ENCODE measurements at places on chromosomes 2 and 18.
A peak's percentile ranks its signal among the peaks of the same experiment; 100 is the strongest.

DNA sequence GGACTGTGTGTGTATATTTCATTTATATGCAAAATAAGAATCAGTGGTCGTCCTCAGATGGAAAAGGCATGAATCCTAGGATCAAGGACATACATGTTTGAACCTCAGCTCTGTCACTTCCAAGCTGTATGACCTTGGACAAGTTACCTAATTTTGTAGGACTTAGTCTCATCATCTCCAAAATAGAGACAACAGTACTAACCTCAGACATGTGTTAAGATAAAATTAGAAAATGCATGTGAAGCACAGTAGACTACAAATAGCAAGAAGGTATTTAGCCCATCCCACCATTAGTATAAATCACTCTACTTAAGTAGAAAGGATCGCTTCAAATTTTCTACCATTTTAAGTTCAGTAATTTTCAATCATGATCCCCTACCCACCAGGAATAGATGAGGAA, 309.8 kb downstream of the ZEB2 start:
- no peak for DNase-seq

DNA sequence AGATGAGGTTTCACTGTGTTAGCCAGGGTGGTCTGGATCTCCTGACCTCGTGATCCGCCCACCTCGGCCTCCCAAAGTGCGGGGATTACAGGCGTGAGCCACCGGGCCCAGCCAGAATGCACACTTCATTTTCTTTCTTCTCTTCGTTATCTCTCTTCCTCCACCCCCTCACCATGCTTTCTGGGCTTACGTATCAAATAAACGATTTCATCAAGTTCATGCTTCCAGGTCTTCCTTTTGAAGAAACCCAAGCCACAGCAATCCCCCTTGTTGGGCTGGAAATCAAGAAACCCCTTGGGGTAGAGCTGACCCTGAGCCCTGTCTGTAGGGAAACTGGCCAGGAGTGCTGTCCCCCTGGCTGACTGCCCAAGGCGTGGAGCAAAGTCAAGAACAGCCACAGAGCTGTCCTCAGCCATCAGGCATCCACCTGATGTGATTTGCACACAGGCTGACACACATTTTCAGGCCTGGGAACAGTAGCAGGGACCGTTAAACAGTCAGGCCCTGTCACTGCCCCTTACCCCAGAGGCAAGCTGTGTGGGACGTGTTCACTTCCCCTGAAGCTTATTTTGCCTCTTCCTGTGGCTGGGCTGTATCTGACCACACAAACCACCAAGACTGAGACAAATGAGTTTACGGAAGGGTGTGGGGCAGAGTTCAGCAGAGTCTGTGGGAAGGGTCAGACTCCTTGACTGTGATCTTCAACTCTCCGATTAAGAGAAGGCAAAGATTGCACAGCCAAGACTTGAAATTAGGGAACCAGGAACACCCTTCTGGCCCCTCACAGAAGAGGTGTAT, 15.1 kb upstream of the NMUR1 start:
- DNase-seq = no peak

- no peak for DNase-seq
Observed at GRCh38 chr2:106867196-106867953, 18.6 kb downstream of the ST6GAL2 start.

DNA sequence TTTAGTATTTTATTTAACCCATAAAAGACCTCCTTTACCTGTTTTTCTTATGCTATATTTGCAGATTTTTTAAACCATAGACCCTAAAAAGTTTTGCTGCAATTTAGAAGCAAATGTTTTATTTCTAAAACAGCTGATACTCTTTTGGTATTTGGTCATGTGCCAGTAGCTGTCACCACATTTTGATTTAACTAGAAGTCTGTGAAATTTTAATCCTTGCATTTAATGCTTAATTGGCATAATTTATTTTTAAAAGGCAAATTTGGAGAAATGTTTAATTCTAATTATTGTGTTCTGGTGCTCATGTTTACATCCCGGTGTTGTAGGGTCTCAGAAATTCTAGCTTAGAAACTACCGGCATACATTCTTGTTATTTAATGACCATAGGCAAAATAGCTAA, 111.8 kb downstream of the TTC27 start:
- DNase-seq = no peak

GRCh38 chr18:48730010-48730409, 191.2 kb downstream of the CTIF start:
- DNase-seq = no peak

- DNase-seq = no peak
Observed at GRCh38 chr2:57386305-57386704, 660.3 kb upstream of the VRK2 start.

- no peak for DNase-seq
Observed at GRCh38 chr2:29660201-29660600, 261.2 kb downstream of the ALK start.

- DNase-seq = no peak
Observed at GRCh38 chr2:25338401-25338800, 3.3 kb downstream of the DNMT3A start.

DNA sequence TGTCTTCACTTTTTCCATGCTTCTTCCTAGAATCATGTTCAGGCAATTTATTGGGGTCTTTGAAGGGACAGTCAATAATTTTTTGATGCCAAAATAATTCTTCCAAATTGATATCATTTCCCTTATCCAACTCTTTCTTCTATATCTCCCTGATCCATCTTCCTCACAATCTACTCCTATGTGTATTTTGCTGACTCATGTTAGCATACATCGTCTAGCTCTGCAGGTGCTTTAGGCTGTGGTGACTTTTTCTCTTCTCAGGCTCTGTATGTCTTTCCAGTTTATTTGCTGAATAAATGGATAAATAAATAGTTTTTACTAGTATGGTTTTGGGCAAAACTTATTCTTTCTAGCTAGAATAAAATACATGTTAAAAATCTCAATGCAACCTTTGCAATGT, 1650.9 kb upstream of the TMEFF2 start:
- no peak for DNase-seq

GRCh38 chr2:44560352-44560751, 198.6 kb downstream of the CAMKMT start:
- DNase-seq = no peak

- DNase-seq = no peak
Observed at GRCh38 chr2:122203523-122203922, 448.1 kb downstream of the TSN start.

DNA sequence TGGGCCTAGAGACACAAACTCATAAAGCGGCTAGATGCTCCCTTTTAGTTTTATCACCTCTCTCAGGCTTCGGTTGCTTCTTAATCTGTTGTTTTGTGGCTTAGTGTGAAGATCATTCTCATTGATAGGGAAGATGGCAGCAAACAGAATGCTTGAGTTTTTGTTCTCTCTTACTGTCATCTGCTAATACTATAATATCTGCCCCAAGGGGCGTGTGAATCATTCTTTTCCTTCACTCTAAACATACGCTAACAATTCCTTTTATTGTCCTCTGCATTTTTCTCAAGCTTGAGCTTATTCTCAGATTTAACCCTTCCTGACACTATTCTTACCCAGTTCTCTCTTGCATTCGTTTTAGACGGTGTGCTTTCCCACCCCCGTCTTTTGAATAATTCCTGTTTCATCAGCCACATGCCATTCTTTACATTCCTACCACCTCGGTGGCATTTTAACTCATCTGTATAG, 323.9 kb upstream of the NRP2 start:
- DNase-seq = no peak

GRCh38 chr2:192026059-192026824, 168.5 kb downstream of the TMEFF2 start:
- DNase-seq = no peak

GRCh38 chr2:174263997-174264396, 15.7 kb upstream of the OLA1 start:
- DNase-seq = no peak

- peak; percentile 33 for DNase-seq
Observed at GRCh38 chr2:3423492-3424170, 44.1 kb downstream of the TRAPPC12 start.

DNA sequence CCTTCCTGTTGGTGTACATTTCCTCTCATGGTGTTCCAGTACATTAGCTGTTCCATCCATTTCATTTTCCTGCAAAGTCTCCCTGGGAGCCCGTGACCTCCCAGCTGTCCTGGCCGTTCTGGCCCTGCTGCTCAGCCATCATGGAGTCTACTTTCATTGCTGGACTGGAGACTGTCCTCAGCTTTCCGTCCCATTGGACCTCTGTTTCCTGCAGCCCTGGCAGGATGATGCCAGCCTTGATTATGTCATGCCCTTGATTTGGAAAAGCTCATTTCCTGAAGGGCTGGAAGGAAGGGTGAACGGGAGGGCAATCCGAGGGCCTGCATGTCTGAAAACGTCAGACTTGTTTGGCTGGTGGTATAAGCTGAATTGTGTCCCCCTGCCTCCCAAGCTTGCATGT, 205.5 kb upstream of the HS6ST1 start:
- no peak for DNase-seq

- DNase-seq = peak; percentile 17
Observed at GRCh38 chr2:206981739-206982340, 42.5 kb downstream of the CPO start.

DNA sequence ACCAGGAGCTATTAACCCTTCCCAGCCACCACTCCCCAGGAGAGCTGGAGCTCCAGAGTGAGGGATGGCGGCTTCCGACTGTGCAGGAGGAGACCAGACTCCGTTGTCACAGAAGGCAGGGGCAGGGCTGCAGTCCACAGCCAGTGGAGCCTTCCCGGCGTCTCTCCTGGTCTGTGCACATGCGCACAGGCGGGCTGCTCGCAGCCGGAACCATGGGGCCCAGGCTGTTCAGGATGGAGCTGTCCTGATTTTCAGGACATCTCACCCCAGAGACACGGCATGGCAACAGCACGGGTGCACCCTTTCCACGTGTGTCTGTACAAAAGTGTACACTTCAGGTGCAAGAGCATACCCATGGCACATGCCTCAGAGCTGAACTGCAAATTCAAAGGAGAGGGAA, 28.9 kb downstream of the EIPR1 start:
- no peak for DNase-seq

DNA sequence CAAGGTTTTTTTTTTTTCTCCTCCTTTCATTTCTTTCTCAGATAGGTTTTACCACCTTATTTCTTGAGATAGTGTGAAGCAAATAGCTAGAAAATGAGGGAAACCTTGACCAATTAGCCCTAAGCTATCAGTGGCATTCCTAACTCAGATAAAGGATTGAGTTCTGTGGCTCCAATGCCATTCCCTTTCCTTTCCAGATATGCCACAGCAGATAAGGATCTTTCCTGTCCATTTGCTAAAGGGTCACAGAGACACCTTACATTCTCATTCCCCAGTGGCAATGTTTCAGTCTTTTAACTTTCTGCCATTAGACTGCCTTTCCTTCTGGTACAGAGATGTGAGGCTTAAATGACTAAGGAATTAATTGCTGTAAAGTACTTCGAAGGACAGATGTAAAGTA, 81.7 kb downstream of the MGAT5 start:
- DNase-seq = no peak

GRCh38 chr2:120319686-120320317, 26.1 kb upstream of the INHBB start:
- DNase-seq = no peak

- DNase-seq = no peak
Observed at GRCh38 chr2:24403168-24403831, 43.0 kb upstream of the ITSN2 start.

DNA sequence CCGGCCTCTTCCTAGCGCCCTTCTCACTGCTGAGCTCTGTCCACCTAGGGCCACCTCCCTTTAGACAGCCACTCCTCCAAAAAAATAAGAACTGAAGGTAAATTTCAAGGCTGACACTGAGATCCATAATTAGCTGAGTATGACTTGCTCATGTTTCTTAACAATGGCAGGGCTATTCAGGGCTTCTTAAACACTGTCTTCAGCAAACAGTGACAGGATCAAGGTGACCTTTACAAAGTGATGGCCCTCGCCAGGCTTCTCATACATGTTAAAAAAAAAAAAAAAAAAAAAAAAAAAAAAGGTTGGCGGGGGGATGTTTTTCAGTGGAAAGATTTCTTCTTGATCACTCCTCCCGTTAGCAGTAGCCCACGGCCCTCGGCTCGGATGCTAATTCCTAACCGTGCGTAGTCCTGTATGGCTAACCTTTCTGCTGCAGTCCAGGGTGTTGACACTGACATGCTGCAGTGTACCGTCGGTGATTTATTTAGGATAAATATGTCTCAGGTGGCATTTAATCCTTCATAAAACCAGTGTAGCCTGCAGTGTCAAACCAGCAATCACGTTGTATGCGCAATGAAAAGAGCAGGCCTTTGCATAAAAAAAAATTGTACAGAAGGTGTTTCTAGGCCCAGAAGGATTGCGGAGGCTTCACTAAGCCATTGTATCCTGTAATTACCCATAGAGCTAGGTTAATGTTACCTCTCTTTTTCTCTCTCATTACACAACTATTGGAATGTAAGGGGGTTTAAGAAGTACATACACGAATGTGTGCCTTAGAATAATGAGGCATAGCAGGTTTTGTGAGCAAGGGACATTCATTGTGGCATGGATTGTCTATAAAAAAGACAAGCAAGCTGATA, 142.7 kb downstream of the PTGR3 start:
- no peak for DNase-seq

DNA sequence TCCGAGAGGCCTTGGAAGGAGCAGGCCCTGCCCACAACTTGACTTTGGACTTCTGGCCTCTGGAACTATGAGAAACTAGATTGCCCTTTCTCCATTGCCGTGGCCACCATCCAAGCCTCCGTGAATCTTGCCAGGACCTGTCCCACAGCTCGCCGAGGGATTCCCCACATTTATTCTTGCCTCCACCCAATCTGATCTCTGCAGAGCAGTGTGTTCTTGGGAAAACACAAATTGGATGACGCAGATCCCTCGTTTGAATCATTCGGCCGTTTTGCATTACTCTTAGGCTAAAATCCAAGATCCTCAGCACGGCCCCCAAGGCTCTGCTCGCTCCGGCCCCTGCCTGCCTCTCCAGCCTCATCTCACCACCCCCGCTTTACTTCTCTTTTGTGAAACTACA, 364.2 kb downstream of the ZNF516 start:
- DNase-seq = no peak

GRCh38 chr2:145985517-145985916, 1465.6 kb upstream of the ZEB2 start:
- DNase-seq = no peak

DNA sequence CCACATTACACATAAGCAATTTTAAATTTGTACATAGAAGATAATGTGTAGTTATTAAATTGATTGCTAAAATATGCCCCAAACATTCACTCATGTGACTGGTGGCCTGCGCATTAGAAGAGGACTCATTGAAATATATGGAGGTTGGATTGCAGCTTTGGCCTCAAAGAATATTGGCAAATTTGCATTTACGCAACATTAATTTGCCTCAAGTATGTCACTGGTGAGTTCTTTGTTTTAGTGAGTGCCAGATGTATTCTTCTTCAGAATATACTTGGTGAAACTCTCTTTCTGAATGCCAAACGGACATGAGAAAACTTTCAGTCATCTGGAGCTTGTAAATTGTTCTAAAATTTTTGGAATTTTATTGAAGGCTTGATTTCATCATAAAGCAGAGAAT, 5.9 kb upstream of the EFEMP1 start:
- DNase-seq = no peak

DNA sequence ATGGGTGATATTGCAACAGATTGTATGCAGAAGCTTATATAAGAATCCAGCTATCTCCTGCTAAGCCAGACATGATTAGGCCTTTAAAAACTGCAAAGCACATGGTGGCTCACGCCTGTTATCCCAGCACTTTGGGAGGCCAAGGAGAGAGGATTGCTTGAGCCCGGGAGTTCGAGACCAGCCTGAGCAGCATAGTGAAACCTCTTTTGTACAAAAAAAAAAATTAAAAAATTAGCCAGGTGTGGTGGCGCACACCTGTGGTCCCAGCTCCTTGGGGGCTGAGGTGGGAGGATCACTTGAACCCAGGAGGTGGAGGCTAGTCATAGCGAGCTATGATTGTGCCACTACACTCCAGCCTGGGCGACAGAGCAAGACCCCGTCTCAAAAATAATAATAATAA, 204.6 kb downstream of the TNS1 start:
- no peak for DNase-seq
